Foreskin fibroblast (primary cell): ENCODE measurements at places on chromosomes 1 and 21.

GRCh38 chr1:95118067-95118499, 928 bp downstream of the TLCD4 start:
- no peak for DNase-seq

DNA sequence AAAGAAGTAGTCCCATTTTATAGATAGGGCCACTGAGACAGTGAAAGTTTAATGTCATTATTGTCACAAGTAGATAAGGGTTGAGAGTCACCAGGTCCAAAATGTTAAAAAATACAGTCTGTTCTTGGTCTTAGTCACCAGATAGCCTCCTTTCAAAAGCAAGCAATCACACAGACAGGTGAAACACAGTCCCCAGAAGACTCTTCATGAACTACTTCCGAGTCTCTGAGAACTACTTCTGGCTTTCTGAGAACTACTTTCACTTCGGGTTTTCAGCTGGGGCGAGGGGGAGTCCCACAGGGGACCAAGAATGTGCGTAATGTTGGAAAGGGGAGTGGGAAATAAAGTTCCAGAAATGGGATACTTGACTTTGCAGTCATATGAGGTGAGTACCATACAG, 143.2 kb downstream of the HHIPL2 start:
- no peak for DNase-seq

DNA sequence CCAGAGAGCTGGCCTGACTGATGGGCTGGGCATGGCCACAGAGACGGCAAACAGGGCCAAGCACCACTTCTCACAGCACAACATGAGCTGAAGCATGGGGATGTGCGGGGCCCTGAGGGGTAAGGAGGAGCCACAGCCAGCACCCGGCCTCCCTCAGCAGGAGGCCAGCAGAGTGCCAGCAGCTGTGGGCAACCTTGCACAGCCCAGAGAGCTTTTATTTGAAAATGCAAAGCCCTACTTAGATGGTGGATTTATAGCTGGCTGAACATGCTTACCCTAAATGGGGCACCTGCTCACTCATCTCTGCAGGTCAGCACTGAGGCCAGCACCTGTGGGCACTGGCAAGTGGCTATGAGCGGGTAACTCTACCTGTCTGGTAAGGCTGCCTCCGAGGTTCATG, 44.1 kb downstream of the SLC66A1 start:
- no peak for DNase-seq

- no peak for DNase-seq
These were observed 248.6 kb upstream of the DEPDC1 start for GRCh38 chr1:68745451-68745850.

DNA sequence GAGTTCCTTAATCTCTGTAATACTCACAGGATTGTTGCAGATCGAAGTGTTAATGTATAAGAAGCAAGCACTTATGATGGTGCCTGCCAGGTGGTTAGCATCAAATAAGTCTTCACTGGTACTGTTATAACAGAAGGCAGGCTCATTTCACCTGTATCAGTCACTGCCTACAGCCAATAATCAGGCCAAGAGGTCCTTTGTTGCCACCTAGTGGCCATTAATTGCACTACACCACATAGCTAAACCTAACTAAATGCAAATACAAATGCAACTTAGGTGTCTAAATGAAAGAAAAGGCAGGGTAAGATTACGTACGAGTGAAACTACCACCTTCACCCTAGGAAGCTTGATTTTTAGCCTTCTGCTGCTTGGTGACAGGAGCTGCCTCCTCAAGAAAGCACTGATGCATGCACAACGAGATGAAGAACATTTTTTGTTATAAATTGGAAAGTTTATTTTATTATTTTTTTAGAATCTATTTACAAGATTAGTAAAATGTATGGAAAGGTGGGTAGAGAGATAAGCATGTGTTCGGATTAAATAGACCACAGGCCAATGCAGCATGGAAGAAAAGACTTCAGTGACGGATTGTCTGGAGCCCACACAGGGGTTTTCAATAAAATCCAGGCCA, 334.8 kb upstream of the CAMK1G start:
- DNase-seq, result peak; percentile 77

GRCh38 chr1:178796013-178796412, 71.0 kb downstream of the RALGPS2 start:
- DNase-seq, result no peak

- DNase-seq, result no peak
These were observed 153.9 kb upstream of the SPAG17 start for GRCh38 chr1:118338936-118339335.

- DNase-seq, result no peak
These were observed 40.8 kb upstream of the LRRC3 start for GRCh38 chr21:44414291-44415072.

GRCh38 chr1:156898161-156898566, 4.6 kb downstream of the PEAR1 start:
- DNase-seq, result no peak

GRCh38 chr1:152024223-152024622, 12.6 kb downstream of the S100A11 start:
- DNase-seq, result no peak

DNA sequence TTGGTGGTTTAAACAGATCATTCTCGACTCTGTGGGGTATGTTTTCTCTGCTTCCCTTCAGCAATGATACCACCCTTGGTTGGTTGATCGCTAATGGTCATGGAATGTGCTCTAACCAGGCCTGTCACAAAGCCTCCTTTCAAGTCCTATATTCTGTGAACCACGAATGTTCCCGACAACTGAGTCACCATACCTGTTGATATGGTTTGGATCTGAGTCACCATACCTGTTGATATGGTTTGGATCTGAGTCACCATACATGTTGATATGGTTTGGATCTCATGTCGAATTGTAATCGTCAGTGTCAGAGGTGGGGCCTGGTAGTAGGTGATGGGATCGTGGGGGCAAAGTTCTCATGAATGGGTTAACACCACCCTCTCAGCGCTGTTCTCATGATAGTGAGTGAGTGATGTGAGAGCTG, 10.2 kb upstream of the CAMK2N1 start:
- DNase-seq, result peak; percentile 73

DNA sequence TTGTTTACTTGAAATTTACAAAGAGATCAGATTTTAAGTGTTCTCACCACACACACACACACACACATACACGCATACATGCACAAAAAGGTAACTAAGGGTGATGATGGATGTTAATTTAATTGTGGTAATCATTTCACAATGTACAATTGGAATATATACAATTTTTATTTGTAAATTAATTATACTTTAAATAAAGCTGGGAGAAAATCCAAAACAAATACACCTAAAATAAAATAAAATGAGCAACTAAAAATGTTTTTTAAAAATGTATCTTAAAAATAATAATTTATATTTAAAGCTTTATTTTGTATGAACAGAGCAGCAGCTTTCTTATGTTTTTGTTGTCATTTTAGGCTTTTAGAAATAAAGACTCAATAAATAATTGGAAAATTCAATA, 8.2 kb upstream of the INSL5 start:
- DNase-seq, result no peak

DNA sequence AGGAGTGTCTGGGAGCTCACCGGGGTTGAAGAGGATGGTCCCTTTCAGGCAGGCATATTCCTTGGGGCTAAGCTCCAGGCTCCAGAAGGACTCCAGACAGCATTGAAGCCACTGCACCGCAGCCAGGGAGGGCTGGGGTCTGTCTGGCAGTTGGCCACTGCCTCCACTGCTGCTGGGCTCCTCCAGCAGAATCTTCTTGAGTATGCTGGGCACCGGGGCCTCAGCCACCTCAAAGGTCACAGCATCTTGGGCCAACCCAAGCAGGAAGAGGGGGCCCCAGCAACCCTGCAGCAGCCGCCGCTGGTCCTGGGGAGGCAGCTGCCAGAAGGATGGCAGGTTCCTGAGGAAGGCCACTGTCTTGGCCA, 404 bp downstream of the NR0B2 start:
- DNase-seq, result no peak

DNA sequence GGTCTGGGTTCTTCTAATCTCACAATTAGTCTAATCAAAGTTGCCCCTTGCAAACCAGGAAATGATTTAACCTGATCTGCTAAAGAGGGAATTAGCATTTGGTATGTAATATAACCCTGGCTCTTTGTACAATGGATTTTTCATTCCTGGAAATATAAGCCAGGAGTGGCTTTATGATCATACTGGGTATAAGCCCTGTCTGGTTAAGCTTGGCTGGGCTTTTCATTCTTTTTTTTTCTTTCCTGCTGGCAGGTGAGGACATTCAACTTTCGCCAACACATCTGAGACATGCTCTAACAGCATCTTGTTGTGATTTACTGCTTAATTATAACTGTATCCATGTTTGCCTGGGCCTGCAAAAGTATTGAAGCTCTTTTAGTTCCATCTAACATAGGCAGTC, 20.4 kb upstream of the SDE2 start:
- DNase-seq, result no peak

DNA sequence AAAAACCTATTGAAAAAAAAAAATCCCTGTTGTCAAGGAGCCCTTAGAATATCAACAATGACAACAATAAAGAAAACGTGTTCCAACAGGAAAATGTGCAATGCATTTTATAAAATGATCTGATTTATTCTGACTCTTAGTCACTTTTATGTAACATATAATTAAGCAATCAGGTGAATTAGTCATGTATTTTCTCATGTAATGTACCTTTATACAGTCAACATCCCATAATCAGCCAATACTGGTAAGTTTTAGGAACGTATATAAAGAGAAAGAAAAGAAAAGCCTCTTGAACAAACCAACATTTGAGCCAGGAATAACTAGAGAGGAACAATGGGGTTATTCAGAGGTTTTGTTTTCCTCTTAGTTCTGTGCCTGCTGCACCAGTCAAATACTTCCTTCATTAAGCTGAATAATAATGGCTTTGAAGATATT, at the start of gene CLCA4:
Gene CLCA4, plus strand, starts transcription at position 292 of the 435 bp plus-strand sequence. Its CDS starts 42 bp downstream, at position 334.
- DNase-seq, result no peak

GRCh38 chr1:53107570-53108322, 34.7 kb downstream of the SLC1A7 start:
- DNase-seq, result peak; percentile 74

GRCh38 chr1:192826791-192827546, 18.1 kb downstream of the RGS2 start:
- DNase-seq, result peak; percentile 53

- DNase-seq, result peak; percentile 9
These were observed 211.6 kb upstream of the PLXNA2 start for GRCh38 chr1:208455821-208456220.

- no peak for DNase-seq
These were observed 49.0 kb upstream of the SCAF4 start for GRCh38 chr21:31780944-31781343.

DNA sequence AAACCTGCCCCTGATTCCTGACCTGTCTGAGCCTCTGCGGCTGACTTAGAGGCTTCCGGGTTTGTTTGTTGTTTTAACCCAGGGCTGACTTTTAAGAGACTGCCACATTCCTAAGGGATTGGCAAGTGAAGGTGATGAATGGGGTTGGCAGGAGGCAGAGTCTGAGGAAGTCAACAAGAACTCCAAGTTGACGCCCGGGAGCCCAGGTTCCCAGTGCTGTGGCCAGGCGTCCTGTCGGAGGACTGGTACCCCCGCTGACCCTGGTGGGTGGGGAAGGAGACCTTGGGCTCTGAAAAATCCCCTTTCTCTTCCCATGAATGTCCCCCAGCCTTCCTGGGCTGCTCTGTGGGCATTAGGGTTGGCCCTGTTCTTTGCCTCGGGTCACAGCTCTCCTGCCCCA, 19.7 kb upstream of the EPS8L3 start:
- DNase-seq, result peak; percentile 85

GRCh38 chr1:244210884-244211558, 159.9 kb downstream of the ZBTB18 start:
- DNase-seq, result no peak

DNA sequence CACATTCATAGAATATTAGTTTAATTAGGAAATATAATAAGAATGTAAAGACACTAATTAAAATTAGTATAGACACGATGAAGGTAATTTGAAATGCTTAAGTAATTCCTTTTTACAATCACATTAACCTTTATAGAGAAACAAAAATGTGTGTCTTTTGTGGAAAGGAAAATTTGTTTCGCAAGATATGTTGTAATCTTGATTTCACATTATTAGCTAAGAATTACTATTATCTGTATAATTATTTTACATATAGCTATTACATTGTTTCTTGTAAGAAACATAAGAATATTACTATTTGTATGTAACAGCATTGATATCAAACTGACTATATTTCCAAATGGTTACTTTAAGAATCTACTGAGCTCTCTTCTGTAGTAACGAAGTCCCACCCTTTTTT, 111.2 kb downstream of the PTPRC start:
- no peak for DNase-seq

DNA sequence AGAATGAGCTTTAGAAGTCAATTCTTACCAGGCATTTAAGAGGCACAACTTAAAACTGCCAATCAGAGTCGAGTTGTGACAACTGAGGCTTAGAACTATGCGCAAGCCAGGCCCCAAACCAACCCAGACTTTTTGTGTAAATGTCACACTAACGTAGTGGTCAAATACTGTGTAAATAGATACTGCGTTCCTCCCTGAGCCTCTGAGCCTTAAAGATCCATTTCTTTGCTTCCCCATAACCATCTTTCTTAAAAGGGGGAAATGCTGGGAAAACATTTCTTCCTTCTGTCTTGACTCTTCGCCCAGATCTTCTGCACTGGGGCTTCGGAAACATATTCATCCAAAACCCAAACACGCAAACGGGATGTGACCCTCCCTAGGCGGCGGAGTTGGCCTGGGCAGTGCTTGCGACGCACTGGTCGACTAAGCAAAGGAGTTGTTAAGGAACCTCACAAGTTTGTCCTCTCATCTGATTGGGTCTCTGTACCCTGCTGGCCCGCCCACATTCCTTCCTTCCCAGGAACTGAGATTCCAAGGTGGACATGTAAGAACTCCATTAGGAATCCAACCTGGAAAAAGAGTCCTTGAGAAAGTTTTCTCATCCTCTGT, 2.6 kb downstream of the ADAMTS5 start:
- peak; percentile 82 for DNase-seq

GRCh38 chr1:225470211-225471108, 42.6 kb upstream of the LBR start:
- no peak for DNase-seq

DNA sequence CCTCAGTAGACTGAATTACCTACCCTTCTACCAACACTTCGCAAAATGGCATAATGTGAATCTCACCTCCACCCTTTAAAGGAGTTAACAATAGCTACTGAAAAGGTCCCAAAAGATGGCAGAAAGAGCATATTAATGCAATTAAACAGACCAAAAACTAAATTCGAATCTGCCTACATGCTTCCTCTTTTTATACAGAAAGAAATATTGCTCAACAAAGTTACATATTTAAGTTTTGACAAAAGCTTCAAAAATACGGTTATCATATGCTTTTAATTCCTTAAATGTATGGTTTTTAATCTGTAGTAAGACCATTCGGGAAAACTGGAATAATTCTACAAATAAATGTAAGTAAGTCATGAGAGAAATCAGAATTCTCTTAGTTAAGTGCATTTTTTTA, 2.2 kb downstream of the APP start:
- no peak for DNase-seq

GRCh38 chr1:239616673-239617072, 230.3 kb downstream of the CHRM3 start:
- no peak for DNase-seq
